Activated effector memory CD4-positive, alpha-beta T cell treated with Interleukin-2 at 50 U/mL for 16 hours (primary cell): ENCODE measurements at places on chromosomes 7 and 10.
A peak's percentile ranks its signal among the peaks of the same experiment; 100 is the strongest.

DNA sequence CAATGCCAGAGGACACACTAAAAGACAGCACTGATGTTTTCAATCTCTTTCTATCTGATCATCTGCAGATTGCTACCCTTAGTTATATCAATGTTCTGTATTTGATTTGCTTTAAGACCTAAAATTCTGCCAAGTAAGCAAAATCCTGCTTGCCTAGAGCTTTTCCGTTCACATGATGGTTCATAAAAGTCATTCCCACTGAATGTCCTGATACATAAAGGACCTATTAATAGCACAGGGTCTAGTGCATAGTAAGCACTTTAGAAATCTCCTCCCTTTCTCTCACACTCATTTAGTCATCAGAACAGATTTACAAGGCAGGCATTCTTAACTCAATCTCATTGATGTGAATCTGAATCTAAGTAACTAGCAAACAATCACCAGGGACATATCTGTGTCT lies 68.8 kb downstream of the PCGF5 start:
- DNase-seq = no peak

DNA sequence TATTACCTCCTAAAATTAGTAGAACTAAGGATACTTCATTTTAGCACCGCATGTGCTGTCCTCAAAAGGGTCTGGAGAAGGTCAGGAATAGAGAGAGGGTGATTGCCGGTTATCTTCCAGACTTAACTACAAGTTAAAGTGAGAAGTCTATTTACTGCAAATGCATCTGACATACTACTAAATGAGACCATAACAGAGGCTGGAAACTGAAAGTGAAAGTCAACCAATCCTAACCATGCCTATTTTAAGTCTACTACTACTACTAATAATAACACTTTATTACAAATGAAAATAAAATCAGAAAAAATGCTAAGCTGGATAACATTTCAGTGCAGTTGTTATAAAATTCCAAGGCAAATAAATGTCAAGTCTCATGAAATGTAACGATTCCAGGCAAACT lies 244.7 kb downstream of the KIF20B start:
- DNase-seq = no peak

GRCh38 chr7:87404674-87405073 lies 59.2 kb downstream of the CROT start:
- no peak for DNase-seq

GRCh38 chr10:103691723-103692435 lies 163.5 kb downstream of the SH3PXD2A start:
- no peak for DNase-seq

DNA sequence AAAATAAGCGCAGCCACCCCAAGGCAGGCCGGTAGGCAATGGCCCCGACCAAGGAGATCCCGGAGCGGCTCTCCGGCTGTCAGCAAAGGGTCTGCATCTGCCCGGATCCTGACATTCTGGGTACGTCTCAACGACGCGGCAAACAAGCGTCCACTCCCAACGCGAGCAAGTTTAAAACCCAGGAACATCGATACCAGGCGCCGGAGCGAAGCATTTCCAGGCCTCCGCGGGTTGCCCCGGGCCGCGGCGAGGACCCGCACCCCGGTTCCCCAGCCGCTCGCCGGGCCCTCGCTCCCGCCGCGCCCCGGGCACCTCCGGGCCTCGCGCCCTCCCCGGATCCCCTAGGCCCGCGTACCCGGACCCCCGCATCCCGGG lies 453 bp downstream of the URGCP start:
- peak; percentile 7 for DNase-seq

DNA sequence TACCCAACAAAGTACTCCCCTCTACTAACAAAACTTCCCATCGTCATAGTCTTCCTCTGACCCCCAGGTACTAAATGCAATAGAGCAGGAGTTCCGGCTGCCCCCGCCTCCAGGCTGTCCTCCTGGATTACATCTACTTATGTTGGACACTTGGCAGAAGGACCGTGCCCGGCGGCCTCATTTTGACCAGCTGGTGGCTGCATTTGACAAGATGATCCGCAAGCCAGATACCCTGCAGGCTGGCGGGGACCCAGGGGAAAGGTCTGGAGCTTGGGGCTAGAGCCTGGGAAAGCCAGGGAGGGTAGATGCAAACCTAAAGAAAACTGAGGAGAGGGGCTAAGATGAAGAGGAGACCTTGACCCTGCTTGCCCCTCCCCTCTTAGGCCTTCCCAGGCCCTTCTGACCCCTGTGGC lies 15.3 kb downstream of the EPHB6 start:
- DNase-seq = no peak

GRCh38 chr7:84013616-84014240 lies 180.9 kb downstream of the SEMA3A start:
- no peak for DNase-seq

DNA sequence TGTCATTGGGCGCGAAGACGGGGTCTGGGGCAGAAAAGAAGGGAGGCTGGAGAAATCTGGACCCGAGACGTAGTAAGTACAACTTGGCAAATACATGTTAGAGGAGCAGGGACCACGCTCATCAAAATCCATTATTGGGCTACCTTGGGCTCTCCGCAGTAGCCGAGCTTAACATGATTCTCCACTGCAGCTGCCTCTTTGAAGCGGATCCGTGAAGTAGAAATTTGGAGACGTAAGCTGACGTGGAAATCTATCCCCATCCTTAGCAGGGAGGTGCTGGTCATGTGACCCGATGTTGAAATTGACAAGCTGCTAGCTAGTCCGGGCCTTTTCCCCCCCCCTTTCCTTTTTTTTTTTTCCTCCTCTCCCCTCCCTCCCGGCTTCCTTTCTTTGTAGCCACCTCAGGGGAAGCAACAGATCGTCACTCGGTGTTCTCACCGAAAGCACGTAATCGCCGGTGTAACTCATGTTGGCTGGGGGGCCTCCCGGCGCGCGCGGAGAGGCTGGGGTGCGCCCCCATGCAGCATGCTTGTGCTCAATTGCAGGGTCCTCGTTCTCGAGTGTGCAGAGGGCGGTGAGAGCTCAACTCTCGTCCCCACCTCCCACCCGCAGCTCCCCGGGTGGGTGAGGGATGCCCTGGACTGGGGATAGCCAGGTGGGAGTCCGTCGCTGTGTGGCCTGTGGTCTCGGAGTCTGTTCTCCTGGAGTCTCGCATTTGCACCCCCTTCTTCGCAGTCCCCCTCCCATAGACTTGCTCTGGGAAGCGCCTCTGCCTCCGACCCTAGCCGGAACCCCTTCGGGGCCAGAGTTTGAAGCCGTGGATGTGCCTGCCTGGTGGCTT lies at the start of gene HOXA11:
Gene HOXA11, minus strand, starts transcription at position 220 of the 841 bp plus-strand sequence. Its CDS starts 88 bp downstream, at position 132.
- DNase-seq = no peak

DNA sequence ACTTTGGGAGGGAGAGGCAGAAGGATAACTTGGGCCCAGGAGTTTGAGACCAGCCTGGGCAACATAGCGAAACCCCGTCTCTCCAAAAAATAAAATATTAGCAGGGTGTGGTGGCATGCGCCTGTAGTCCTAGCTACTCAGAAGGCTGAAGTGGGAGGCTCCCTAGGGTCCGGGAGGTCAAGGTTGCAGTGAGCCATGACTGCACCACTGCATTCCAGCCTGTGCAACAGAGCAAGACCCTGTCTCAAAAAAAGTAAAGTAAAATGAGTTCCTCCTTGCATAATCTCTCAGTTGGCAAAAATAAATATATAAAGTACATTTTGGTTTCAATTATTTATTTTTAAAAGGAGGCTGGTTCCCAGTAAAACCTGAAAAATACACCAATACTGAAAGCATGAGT lies 11.8 kb downstream of the NANOS1 start:
- no peak for DNase-seq

- no peak for DNase-seq
These were observed 27.1 kb upstream of the SAR1A start for GRCh38 chr10:70197235-70197945.

GRCh38 chr10:20977300-20977699 lies 80.2 kb upstream of the NEBL start:
- no peak for DNase-seq

DNA sequence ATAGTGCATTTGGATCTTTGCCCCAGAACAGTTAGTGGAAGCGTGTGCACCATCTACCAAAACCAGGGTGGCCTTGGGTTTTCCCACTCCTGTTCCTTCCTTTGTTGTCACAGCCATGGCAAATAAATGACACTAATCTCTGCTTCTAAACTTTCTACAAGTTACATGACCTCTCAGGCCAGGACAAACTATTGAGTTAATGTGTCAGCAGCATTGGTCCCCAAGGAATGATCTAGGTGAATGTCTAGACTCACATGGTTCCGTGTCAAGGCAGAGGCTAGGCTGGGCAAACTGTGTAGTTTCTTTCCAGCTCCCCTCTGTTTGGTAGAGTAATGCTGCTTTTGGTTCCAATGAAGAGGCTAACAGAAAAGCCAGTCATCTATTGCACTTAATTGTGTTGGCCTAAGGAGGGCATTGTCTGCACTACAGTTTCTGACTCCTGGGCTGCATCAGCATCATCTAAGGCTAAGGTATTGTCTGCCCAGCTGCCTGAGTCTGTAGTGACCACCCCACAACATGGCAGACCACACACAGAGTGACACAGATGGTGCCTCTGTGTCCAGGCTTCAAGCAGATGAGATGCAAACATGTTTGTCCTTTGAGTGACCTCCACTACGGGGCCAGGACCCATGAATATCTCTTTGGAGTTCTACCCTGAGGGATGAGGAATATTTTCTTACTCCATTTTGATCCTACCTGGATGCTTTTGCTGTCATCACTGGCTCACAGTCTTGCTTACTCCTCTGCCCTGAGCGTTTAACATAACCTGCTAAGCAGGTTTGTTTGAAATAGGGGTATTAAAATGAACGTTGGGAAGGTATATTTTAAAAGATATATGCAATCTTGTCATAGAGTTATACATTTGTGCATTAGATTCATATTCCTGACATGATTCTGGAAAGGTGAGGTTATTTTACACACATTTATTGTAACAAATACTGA lies 1.7 kb downstream of the CYP3A4 start:
- DNase-seq = no peak

DNA sequence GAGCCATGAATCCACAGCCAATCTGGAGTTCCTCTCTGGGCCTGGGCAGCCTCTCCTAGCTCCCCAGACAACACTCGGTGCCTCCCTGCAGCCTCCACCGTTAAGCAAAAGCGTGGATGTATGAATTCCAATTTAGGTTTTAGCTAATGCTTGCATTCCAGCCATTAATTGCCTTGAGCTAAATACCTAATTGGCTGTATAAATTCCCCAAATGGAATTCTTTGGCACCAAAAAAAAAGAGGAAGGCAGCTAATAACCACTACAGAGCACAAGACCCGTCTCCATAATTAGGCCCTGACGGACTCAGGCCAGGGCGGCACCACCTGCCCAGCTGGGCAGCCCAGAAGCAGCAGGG lies 140.5 kb downstream of the PTPRN2 start:
- no peak for DNase-seq

DNA sequence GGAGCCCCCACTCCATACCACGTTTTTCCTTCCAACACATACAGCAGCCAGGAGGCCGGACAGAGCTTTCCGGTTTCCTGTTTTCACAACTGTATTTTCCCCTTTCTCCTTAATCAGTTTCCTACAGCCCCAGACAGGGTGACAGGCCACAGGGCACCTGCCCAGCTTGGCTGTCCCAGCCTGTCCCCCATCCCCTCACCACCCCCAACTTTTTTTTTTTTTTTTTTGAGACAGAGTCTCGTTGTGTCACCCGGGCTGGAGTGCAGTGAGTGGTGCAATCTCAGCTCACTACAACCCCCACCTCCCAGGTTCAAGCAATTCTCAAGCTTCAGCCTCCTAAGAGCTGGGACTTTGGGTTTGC lies 10.3 kb upstream of the HSPB1 start:
- no peak for DNase-seq
